ENCODE measurements at places on chromosomes 16 and 17. TPM values are rescaled to one million over a fixed set of nuclear protein-coding genes. Genes with fewer than 3 reads are reported as not detected.

Gene JPT2
- total RNA-seq = 45.9 TPM

GRCh38 chr16:6297666-6298410 lies 1034.8 kb upstream of the RBFOX1 start:
- DNase-seq = no peak

- DNase-seq = no peak
These were observed 452.1 kb upstream of the ASIC2 start for GRCh38 chr17:33745047-33745760.

- DNase-seq = no peak
These were observed 3.8 kb downstream of the CRYM start for GRCh38 chr16:21274172-21274726.

- DNase-seq = peak; percentile 49
These were observed 324.1 kb downstream of the ZFHX3 start for GRCh38 chr16:72723781-72724180.

GRCh38 chr16:78505036-78505435 lies 405.6 kb downstream of the WWOX start:
- no peak for DNase-seq

- DNase-seq = no peak
These were observed 65.1 kb downstream of the ABCC6 start for GRCh38 chr16:16158082-16158658.

Gene GRB7
- 1.7 TPM for total RNA-seq

GRCh38 chr17:82301300-82301915 lies 16.0 kb downstream of the CD7 start:
- no peak for DNase-seq

Gene ITGA3
- 16.1 TPM for total RNA-seq

- peak; percentile 78 for DNase-seq
These were observed 146.8 kb downstream of the SEC14L1 start for GRCh38 chr17:77287432-77288068.

GRCh38 chr16:68031951-68032350 lies 8.9 kb downstream of the DUS2 start:
- DNase-seq = no peak

DNA sequence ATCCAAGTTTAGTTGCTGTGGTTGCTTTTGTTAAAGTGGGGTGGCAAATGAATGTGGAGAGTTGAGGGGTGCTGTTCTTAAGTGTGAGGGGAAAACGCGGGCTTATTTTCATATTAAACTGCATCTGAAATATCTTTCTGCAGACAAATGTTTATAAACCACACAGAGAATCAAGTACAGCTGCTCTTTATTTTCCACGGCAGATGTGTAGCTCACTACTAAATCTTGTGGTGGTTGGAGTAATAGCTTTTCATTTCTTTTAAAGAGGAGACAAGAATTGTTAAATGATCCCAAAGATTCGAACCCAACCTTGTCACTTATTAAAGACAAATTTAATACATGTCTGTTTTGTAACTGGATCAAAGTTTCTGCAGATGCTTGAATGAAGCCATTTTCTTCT lies 2.1 kb downstream of the CLTC start:
- DNase-seq = peak; percentile 33

DNA sequence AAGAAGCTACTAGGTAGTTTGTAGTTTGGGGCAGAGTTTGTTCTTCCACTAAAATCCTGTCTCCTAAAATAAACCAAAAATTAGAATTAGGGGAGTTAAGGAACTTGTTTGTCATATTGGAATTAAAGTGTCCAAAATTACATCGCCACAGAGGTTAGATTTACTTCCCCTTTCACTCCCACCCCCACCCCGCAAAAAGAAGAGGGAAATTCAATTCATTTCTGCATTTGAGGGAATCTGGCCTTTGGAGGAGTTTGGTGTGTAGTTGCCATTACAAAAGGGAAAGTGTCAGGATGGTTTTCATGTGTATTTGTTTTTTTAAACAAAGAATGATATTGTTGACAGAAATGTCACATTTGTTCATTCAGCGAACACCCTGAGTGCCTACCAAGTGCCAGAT lies 5.8 kb downstream of the TMEM97 start:
- DNase-seq = no peak

- DNase-seq = no peak
These were observed 10.5 kb upstream of the MYO18A start for GRCh38 chr17:29190592-29191207.

Gene BAHCC1
- total RNA-seq = 14.3 TPM

- no peak for DNase-seq
These were observed 2.7 kb downstream of the MAPT start for GRCh38 chr17:45896803-45897693.

GRCh38 chr17:27944546-27945332 lies 51.6 kb upstream of the LYRM9 start:
- no peak for DNase-seq

DNA sequence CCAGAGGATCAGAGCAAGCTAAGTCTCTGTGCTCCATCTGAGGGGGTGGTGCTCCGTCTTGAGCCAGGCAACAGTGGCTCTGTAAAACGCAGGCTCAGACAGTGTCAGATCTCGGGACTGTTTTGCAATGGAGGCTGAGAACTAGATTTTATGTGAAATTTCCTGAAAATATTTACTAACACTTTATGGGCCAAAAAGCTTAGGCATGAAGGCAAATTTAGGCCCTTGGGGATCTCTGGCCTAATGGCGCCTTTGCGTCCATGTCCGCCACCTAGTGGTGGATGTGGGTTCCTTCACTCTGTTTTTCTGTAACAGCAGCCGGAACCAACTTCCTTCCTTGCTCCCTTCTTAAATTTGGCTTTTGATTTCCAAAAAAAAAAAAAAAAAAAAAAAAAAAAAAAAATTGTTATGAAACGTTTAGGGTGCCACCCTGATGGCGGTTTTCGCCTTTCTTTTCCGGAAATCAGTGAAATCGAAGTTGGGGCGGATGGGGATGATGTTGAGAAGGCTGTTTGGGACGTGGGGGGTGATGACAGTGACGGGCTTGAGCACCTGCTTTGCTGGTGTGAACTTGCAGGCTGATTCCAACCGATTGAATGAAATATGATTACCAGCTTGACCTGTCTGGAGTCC lies 14.0 kb upstream of the ELAC2 start:
- DNase-seq = peak; percentile 72

Gene TMEM100
- total RNA-seq = 2.1 TPM

Gene UMOD
- not detected for total RNA-seq

DNA sequence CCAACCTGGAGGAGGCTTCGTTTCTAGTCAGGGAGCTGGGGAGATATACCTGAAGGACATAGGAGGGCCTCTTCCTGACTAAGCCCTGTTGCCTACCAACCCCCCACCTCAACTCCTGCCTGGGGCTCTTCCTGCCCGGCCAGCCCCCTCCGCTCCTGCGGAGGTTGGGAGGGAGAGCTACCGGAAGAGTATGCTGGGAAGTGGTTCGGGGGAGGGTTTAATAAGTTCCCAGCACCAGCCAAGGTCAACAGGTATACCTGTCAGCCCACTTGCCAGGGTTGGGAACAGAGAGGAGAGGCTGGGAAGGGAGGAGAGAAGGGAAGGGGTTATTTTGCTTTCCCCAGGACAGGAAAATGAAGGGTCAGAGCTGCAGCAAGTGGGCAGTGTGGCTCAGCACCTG lies 4.7 kb downstream of the PPP1R1B start:
- DNase-seq = no peak
